Large intestine (tissue), 12 donors: ENCODE measurements at places on chromosomes 5 and 9. TPM values are rescaled to one million over a fixed set of nuclear protein-coding genes. Genes with fewer than 3 reads are reported as not detected.

DNA sequence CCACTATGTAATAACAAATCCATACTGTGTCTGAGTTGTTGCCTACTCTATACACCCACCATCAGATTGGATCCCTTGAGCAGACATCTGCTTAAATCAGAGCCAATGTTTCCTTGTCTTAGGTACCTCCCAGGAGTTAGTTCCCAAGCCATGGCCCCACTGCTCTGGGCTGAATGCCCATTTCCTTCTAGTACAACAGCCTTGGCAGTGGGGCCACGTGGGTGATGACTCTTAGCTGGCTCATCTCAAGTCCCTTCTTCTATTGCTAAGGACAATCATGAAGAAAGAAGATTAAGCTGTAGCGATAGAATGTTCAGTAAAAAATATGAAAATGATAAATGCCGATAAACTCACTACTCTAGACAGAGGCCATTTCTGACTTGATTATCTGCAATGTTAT lies 16.6 kb downstream of the PTGR1 start:
- H3K4me1 ChIP-seq = no peaks in the 10 kb centered on the region
- DNase-seq = no peak
- H3K27me3 ChIP-seq = no peaks in the 10 kb centered on the region
- H3K27ac ChIP-seq = no peak overlapping the region

Gene SMIM33
- not detected for polyA plus RNA-seq

Gene INIP
- polyA plus RNA-seq = 23.7 TPM

GRCh38 chr5:90135779-90136378 lies 273.7 kb downstream of the CETN3 start:
- H3K27ac ChIP-seq = no peak overlapping the region
- H3K36me3 ChIP-seq = no peaks in the 10 kb centered on the region
- H3K4me1 ChIP-seq = no peaks in the 10 kb centered on the region
- no peaks in the 10 kb centered on the region for H3K27me3 ChIP-seq
